ENCODE measurements at places on chromosomes 5 and 9. TPM values are rescaled to one million over a fixed set of nuclear protein-coding genes. Genes with fewer than 3 reads are reported as not detected.

CKMT2 gene
- total RNA-seq: 8.6 TPM

- no peak for DNase-seq
Measured at GRCh38 chr9:123389698-123390097, 33.7 kb downstream of the CRB2 start.

SLC25A48 gene
- not detected for total RNA-seq

DNA sequence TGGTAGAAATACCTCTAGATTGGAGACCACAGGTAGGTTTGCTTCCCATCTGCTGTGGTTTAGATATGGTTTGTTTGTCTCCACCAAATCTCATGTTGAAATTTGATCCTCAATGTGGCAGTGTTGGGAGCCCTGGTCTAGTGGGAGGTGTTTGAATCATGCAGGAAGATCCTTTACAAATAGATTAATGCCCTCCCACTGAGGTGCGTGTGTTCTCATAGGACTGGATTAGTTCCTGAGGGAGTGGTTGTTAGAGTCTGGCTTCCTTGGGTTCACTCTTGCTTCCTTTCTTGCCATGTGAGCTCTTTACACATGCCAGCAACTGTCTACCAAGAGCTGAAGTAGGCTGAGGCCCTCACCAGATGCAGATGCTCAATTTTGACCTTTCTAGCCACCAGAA is 391.1 kb upstream of the GRIA1 start:
- no peak for DNase-seq

GRCh38 chr9:99180199-99180598 is 41.5 kb downstream of the ALG2 start:
- DNase-seq: no peak

SLC34A1 gene
- total RNA-seq: not detected

DNA sequence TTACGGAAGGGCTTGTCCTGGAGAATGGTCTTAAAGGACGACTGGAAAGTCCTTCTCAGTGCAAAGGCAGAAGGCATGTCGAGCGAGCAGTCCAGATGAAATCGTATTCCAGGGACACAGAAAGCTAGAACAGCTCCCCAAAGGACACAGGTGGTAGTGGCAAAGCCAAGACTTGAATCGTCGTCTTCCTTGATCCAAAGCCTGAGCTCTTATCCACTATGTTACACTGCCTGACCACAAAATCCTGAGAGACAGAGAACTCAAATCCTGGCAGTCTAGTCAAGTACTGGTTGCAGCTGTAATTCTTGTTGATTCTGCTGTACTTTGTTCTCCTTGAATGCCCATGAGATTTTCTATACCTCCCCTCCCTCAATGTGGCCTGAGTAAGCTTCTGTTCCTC is 198.7 kb downstream of the TARS1 start:
- no peak for DNase-seq

GRCh38 chr9:20563917-20564316 is 58.4 kb downstream of the MLLT3 start:
- DNase-seq: peak; percentile 0

DNA sequence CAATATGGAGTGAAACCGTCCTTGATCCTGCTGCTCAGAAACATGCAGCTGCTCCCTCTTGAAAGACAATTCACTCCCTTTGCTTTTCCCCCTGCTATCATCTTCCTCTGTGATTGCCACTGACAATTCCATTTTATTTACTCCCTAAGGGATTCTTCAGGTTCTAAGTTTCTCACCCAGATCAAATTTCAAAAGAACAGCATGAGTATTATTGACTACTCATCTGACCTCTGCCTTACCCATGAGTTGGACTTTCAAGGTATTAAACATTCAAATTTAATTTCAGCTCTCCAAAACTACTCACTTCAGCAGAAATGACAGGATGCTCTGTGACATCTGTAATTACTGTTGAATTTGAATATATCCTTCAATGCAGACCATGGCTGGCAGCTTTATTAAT is 236.5 kb upstream of the HAPLN1 start:
- DNase-seq: no peak

- no peak for DNase-seq
Measured at GRCh38 chr9:94577571-94577970, 16.1 kb downstream of the FBP2 start.

- DNase-seq: peak; percentile 31
Measured at GRCh38 chr5:172299916-172300439, 16.4 kb upstream of the UBTD2 start.

- DNase-seq: no peak
Measured at GRCh38 chr9:113503613-113504211, 40.2 kb downstream of the RGS3 start.

ADGRD2 gene
- total RNA-seq: not detected

DNA sequence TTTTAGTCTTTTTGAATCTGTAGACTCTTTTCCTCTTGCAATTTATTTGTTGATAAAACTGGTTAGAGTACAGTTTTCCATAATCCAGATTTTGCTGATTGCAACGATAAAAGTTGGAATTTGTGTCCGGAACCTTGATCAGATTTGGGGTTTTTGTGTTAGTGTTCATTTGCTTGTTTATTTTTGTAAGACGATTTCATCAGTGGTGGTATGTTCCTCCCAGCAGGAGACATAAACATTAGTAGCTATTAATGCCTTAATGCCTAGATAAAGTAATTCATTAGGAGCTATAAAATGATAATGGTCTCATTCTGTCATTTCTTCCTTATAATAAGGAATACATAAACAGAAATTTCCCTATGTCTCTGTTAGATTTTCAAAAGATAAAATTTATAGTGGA is 21.3 kb downstream of the RPS6 start:
- no peak for DNase-seq

DNA sequence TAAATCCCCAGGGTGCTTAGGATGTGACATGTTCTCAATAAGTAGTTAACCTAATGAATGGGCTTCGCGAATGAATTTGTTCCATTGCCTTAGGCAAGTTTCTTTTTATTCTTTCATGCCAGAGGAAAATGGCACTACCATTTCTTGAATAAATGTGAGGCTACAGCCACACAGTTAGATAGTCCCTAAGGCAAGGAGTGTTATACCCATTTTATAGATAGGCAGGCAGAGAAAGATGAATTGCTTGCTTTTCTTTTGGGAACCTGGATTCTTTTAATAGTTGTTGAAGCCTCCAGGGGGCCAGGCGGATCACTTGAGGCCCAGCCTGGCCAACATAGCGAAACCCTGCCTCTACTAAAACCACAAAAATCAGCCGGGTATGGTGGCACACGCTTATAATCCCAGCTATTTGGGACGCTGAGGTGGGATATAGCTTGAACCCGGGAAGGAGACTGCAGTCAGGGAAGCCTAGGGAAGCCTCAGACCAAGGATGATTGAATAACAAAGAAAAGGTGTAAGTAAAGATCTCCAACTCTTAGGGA is 943 bp downstream of the NOP16 start:
- no peak for DNase-seq

CA9 gene
- not detected for total RNA-seq

DNA sequence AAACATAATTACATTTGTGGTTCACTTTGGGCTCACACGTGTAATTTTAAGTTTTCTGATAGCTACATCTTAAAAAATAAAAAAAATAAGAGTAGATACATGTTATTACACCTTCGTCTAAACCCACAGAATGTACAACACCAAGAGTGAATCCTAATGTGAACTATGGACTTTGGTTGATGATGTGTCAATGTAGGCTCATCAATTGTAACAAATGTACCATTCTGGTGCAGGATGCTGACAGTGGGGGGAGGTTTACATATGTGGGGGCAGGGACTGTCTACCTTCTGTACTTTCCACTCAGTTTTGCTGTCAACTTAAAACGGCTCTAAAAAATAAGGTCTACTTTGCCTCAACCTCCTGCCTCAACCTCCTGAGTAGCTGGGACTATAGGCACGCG is 2.5 kb upstream of the RECK start:
- DNase-seq: no peak

TAS2R1 gene
- not detected for total RNA-seq

DNA sequence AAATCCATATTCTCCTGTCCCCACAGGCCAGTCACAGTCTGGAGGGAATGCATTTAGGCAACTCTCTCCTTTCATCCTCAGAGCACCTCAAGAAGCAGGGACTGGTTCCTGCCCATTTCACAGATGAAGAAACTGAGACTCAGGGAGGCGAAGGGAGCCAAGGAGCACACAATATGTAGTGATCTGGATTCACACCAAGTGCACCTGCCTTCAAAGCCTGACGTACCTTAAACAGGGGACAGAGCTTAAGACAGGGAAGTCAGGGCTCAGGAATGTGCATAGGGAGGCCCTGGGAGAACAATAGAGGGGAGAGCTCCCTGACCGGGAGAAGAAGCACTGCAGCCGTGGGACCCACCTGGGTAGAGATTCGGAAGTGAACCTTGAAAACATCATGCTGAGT is 83.0 kb downstream of the GABBR2 start:
- DNase-seq: no peak

KIAA0825 gene
- total RNA-seq: 3.3 TPM

RLN1 gene
- not detected for total RNA-seq

DNA sequence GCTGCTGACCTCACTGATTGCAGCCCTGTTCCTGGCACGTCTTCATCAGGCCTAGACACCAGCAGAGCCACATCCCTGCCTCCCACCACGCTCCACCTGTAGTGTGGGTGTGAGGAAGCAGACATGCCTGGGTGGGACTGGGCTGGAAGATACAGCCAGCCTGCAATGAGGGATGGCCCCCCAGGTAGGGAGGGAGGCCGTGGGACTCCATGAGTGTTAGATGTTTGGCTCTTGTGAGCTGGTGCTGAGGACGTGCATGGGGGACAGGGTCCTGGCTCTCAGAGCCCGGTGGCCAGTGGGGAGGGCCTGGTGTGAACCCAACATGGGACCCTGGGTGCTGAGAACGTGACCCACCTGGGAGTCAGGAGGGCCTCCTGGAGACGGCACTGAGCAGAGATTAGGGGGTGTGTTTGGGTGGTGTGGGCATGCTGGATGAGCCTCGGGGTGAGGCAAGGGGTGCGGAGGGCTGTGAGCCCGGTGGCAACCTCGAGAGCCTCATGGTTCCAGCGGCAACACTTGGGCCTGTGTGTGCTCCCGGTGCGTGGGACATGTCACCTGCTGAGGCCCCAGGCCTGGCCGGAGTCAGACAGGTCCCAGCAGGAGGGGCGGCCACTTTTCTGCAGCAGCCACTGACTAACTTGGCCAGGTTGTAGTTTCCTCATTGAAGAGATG is 87.6 kb downstream of the PHF2 start:
- no peak for DNase-seq

F12 gene
- not detected for total RNA-seq

GRCh38 chr9:108109927-108110690 is 620.5 kb upstream of the KLF4 start:
- no peak for DNase-seq

DNA sequence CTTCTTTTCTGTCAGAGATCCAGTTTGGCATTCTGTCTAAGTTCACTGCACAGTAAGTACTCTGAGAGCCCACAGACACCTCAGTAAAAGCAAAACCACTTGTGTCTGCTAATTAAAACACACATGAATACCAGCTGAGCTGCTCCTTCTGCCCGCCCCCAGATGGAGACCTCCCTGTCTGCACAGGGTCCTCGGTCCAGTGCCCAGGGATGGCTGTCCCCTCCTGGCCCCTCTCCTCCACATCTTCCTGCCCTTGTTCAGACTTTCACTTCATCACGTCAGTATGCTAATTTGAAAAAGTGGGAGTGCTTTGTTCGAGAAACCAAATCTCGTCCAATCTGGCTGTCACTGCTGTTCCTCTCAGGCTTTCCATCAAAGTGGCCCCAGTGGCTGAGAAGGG is 43.5 kb downstream of the LIX1 start:
- peak; percentile 39 for DNase-seq

- no peak for DNase-seq
Measured at GRCh38 chr5:114308017-114308416, 53.9 kb upstream of the KCNN2 start.

STKLD1 gene
- 0.26 TPM for total RNA-seq

GRCh38 chr5:43309122-43309521 is 4.1 kb downstream of the HMGCS1 start:
- DNase-seq: no peak

DNA sequence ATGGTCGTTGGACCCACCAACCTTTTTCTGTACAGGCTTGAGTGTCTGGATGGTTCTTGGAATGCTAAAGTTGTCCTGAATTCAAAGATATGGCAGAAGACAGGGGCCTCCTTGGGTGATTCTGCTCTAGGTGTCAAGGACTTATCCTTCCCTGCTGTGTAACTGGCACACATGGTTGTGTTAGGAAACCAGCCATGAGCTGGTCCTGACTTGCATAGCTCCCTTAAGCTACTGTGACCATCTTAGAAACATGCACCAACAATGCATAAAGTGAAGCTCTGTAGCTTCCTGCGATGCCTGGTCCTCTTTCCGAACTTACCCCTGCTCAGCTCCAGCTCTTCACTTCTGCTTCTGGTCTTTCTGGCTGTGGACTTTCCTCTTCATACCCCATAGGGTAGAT is 224.6 kb downstream of the TLE4 start:
- DNase-seq: no peak

GRCh38 chr5:79753877-79754645 is 64.4 kb downstream of the CMYA5 start:
- no peak for DNase-seq

GRCh38 chr9:72979405-72980100 is 26.7 kb upstream of the ALDH1A1 start:
- DNase-seq: no peak

CTXN3 gene
- not detected for total RNA-seq

- no peak for DNase-seq
Measured at GRCh38 chr5:88683506-88684135, 199.4 kb downstream of the MEF2C start.

- DNase-seq: no peak
Measured at GRCh38 chr9:32339424-32339823, 45.0 kb upstream of the ACO1 start.

GRCh38 chr5:66795682-66796081 is 199.5 kb downstream of the MAST4 start:
- DNase-seq: no peak
